Forelimb muscle (tissue), 1 donor: ENCODE measurements at places on chromosomes 4 and X.

- DNase-seq: no peak
These were observed at the start of gene NUDT11 for GRCh38 chrX:51496501-51497291. NUDT11 (minus strand) TSS chrX:51496592; CDS start chrX:51496444, 148 bp downstream.

GRCh38 chr4:26252349-26253025 is 68.3 kb upstream of the RBPJ start:
- DNase-seq: no peak

DNA sequence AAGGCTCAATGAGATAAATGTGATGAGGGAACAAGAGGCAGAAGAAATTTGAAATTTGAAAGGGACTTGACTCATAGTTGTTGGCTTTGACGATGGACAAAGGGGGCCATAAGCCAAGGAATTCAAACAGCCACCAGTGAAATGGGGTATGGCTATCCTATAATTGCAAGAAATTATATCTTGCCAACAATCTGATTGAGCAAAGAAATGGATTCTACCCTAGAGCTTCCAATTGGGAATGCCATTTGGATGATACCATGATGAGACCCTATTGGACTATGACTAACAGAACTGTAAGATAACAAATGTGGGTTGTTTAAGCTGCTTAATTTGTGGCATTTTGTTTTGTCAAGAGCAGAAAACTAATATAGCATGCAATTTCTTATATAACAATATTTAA is 270.1 kb upstream of the ARSJ start:
- no peak for DNase-seq

DNA sequence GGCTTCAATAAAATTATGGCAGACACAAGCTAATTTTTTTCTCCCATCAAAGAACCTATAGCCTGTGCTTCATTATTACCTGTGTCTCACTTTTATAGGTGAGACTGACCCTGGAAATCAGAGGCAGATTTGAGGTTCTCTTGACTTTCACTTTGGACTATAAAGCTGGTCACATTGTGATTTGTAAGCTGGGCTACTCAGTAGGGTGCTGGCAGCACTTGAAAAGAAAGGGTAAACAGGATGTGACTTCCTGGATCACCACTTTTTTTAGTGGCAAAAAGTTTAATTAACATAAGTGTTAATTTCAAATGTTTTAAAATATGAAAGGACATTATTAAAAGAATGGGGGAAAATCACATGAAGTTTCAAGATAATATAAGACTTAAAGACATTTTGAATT is 50.6 kb upstream of the GATB start:
- DNase-seq: no peak

DNA sequence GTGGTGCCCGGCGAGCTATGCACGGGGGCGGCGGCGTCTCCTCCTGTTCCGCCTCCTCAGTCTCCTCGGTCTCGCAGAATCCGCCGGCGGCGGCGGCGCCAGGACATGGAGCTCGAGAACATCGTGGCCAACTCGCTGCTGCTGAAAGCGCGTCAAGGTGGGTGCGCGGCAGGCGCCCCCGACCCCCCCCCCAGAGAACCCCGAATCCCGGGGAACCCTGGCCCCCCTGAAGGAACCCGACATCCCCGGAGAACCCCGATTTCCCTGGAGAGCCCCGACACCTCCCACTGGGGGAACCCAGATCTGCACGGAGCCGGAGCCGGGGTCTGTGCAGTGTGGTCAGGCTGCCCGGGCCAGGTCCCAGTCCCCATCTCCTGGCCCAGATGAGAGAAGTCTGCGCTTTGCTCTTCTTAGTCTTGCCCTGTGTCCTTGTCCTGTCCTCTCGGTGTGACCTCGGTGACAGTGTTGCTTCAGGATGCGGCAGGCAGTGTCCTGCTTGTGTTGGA is 648 bp downstream of the GRK4 start:
- no peak for DNase-seq

DNA sequence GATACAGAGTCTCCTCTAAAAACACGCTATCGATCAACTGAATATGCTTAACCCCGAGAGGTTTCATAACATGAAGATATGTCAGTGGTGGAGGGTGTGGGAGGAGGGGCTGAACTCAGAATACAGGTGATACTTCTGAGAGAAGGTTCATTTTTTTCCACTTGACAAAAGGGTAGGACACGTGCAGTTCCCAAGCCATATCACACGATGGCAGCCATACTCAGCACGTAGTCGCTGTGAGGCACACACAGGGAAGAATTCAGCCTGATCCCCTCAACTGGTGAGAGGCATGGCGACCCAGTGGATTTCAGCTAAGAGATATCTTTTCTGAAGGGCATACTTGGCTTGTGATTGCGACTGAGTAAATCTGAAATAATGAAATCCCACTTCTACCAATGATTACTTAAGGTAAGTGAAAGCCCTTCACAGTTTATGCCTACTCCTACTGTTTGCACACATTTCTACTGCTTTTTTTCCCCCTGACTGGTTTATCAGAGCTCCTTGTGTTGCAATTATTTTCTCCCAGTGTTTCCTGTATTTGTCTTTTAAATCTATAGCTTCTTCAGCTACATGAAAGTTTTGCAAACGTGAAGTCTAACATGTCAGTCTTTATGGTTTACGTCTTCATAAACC is 133.1 kb downstream of the CORIN start:
- DNase-seq: no peak

DNA sequence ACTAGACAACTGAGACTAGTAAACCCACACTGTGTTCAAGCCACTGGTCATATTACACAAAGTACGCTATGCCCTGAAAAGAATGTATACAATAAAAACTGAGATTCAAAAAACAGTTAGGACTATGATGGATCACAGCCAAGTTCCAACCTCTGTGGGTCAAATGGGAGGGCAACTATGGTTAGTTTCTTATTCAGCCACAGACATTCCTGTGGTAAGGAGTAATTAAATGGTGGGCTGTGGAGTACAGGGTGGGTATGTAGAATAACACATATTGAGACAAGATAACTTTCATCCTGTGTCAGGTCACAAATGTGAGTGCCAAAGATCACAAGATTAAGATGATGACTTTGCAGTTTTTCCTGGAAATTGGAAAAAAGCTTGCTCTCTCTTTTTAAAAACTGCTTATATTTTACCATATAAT is 167.2 kb downstream of the NPNT start:
- no peak for DNase-seq

- no peak for DNase-seq
These were observed 115.6 kb upstream of the TLL1 start for GRCh38 chr4:165757451-165757850.

GRCh38 chr4:25030277-25031076 is at the start of gene LGI2:
LGI2 (minus strand) TSS chr4:25030946; CDS start chr4:25030693, 253 bp downstream.
- no peak for DNase-seq

DNA sequence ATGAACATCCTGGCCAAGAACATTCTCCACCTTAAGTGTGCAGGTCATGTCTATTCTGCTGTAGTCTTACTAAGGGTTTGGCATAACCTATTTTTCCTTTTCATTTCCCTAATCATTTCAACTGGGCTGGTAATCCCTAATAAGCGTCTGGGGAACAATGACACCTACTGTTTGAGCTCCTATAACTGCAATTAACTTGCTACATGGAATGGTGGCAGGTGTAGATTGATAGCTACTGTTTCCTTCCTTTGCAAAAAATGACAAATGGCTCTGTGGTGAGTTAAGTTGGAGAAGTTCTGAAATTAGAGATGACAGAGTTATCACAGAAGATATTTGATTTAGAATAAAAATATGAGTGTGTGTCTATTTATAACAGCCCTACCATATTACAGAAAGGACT is 104.5 kb upstream of the NAP1L5 start:
- DNase-seq: no peak

GRCh38 chr4:92279296-92279695 is 24.5 kb upstream of the GRID2 start:
- DNase-seq: no peak

DNA sequence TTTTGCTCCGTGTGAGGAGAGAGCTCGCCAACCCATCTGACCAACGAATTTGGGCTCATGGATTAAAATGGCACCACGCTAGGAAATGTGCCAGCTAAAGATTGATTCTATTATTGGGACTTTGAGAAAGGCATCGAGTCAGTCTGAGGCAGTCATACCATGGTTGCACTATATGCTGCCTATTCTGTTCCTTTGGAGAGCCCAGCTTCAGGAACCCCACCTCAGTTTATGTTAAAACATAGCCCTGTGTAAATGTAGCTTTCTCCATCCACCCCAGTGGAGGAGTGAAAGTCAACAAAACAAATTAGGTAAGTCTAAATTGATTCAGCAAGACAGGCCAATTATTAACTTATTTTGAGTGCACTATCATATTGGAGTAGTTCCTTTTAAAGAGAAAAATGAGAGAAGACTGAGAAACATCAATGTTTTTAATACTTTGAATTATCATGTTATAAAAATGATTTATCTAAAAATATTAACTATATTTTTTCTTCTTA is 24.5 kb upstream of the ADH7 start:
- no peak for DNase-seq

DNA sequence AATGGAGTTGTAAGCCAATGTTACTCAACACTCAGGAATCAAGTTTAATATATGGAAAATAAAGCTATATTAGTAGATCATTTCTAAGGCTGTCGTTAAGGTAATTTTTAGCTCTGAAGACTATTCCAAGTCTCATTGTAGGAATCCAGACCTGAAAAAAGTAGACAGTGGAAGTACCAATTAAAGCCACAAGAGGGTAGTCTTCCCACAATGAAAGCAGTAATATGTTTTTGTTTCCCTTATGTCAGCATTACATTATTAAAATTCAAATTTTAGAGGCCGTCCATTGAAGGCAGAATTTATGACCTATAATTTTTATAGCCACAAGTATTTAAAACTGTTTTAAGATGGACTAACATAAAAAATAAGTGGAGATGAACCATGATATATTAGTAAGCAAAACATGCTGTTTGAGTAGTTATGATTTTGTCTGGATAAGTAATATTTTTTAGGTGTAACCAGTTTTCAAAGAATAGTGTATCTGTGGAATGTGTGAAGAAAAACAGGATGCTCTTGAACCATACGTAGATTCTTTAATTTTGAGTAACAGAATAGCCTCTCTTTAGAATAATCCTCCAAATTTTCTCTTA is 372.6 kb upstream of the TECRL start:
- no peak for DNase-seq

DNA sequence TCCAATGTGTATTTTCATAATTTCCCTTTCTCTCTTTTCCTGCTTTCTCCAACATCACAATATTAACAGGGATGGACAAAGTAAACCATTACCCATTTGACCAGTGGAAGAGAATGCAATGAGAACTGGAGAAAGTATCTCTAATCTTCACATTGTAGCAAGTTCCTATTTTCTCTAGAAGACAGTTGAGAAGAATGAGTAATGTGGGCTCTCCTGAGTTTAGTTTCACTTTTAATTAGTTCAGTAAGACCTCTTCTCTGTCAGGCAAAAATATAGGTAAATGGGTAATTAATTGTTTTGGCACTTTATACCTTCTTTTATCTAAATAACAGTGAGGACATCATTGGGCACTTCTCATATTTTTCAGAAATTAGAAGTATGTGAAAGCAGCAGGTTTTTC is 602.0 kb downstream of the GLUD2 start:
- no peak for DNase-seq

DNA sequence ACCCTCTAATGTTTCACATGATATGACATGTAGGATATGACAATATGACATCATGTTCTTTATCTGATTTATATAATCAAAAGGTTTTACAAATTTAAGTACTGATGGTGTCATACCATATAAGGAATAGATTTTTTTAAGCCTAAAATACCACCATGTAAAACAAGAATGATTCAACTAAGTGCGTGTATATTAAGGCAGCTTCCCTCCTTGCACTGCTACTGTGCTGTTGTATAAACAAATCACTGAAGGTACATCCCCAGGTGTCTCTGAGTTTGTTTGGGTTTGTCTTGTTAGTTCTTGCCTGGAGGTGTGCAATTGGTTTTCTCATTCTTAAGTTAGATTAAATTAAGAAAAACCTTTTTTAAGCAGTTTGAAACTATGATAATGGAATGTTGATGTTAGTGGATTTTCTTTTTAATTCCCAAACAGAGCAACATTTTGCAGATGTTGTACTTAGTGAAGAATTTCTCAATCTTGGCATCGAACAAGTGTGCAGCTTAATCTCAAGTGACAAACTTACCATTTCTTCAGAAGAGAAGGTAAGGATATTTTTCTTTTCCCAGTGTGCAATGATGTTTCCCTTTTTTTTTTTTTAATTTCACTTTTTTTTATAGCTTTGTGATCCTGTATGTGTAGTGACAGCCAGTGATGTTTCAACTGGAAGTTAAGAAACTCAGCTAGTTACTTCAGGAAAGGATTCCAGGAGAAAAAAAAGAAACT is 33.4 kb upstream of the MSMO1 start:
- DNase-seq: no peak

GRCh38 chr4:95317085-95317793 is 231.5 kb downstream of the UNC5C start:
- no peak for DNase-seq

DNA sequence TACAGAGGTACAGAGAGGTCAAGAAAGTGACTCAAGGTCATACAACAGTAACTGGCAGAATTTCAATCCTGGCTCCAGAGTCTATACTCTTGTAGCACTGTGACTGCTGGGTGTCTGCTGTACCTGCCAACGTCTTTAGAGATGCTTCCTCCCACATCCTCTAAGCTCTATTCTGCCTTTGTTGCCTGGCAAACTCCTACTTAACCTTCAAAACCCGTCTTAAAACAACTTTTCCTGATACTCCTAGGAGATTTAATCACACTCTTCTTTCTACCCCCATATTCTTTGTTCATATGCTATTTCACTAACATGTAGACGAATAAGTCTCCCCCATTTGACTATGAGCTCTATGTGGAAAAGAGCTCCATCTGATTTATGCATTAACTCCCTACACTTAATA is 16.8 kb downstream of the APBB2 start:
- no peak for DNase-seq

DNA sequence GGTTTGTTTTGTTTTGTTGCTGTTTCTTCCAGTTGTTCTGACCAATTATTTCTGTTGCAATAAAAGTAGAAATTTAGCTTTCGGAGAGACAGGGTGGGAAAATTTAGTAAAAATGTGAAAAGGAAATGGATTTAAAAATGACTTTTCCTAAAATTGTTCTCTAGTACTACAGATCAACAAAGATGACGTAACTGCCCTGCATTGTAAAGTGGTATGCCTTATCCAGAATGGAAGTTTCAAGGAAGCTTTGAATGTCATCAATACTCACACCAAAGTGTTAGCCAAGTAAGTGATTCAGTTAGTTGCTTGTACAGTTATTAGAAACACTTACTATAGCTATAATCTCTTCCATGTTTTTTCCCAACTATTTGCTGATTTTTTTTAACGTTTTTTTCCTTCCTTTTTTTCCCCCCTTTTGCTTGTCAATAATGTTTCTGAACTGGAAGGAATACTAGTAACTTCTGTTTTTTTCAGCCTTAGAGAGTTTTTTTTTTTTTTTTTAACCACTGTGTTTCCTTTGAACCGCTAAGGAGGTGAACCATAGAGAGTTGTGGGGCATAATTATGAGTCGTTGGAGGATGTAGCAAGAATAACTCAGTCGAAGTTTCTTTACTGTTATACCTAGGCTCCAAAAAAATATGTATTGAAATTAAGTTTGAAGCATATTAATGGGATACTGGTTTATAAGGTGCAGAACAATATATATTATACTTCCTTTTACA is 2.2 kb downstream of the SRP72 start:
- DNase-seq: no peak

- no peak for DNase-seq
These were observed 15.3 kb downstream of the PDK3 start for GRCh38 chrX:24480400-24480865.

GRCh38 chr4:74793757-74794381 is 454 bp downstream of the BTC start:
- DNase-seq: no peak
